ENCODE measurements at places on chromosomes 2 and 18.
A peak's percentile ranks its signal among the peaks of the same experiment; 100 is the strongest.

- DNase-seq = no peak
Observed at GRCh38 chr18:47470941-47471340, 219.5 kb upstream of the SKOR2 start.

DNA sequence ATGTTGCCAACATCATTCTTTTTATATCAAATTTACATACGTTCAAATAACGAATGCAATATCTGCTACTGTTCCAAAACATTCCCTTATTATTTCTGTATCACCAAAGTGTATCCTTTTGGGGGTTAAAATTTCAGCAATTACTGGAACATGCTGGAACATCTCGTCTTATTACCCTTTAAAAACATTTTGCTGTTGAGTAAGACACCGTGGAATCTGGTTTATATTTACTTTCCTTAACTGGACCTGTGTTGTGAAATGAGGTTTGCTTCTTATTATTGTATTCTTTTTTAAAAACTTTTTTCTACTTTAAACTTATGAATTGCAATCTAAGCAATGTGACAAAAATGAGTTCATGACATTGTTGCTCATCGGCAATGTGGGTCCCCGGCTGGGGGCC is 87.4 kb upstream of the PTPRM start:
- DNase-seq = peak; percentile 29

DNA sequence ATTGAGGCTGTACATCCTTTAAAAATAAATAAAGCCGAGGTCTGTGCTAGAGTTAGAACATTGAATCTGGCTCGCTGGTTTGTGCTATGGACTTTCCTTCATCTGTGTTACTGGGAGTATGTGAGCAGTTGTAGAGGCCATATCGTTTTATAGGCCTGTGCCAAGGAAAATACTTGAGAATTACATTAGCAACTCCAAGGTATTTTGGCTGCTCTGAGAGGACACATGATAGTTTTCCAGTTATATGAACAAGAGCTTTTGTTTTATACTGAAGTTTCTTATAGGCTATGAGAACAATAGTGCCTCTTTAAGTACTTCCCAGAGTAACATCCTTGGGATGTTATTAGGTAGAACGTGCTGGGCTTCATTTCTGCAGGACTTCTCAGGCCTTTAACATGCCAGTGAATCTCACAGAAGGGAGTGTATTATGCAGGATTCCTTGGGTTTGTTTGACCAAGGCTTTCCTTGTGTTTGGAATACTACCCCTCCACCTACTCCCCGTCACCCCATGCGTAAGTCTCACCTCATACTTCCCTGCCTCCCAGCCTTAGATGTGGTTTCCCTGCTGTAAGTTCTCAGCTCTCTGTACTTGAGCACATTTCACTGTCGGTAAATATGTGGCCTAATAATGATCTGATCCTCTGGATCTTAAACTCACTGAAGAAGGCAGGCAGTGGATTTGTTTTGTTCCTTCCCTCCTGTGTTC is 21.0 kb downstream of the TCF7L1 start:
- DNase-seq = no peak

DNA sequence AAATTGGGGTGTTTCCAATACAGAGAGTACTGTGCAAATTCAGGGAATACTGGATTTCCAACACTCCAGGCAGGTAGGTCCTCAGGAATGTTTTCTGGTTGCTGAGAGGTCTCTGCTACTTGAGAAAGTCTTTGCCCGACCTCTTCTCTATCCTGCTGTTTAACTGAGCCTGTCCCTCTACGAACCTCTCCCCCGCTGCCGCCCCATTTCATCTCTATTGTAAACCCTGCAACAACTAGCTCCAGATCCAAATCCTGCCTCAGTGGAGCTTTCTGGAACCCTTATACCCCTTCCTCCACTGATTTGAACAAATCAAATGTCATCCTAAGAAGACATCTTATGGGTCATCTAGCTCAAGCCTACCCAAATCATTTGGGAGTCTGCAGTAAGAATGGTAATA is 1.3 kb downstream of the EIF4E2 start:
- no peak for DNase-seq

GRCh38 chr2:159098921-159099411 is 130.5 kb downstream of the TANC1 start:
- peak; percentile 21 for DNase-seq
